ENCODE measurements at places on chromosomes 16 and 17.

DNA sequence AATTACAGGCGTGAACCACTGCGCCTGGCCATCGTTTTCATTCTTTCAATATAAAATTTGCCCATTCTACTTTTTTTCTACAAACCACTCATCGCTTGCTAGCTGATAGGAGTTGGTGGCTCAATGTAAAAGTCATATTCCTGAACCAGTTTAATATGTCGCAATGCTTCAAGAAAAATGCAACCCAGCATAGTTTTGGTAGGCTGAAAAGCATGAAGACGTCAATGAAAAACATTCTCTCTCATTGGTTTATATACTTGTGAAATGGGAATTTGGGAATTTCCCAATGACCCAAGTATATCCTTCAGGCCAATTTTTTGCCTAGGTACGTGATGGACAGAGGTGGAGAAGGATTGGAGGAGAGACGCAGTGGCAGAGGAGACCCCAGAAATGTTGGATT, 26.9 kb downstream of the USP43 start:
- no peak overlapping the region for H3K27ac ChIP-seq
- H3K4me3 ChIP-seq = no peak overlapping the region
- no peaks in the 10 kb centered on the region for H3K4me1 ChIP-seq
- H3K36me3 ChIP-seq = no peaks in the 10 kb centered on the region
- no peak for DNase-seq
- peaks cover 4% of the 10 kb centered on the region for H3K27me3 ChIP-seq

DNA sequence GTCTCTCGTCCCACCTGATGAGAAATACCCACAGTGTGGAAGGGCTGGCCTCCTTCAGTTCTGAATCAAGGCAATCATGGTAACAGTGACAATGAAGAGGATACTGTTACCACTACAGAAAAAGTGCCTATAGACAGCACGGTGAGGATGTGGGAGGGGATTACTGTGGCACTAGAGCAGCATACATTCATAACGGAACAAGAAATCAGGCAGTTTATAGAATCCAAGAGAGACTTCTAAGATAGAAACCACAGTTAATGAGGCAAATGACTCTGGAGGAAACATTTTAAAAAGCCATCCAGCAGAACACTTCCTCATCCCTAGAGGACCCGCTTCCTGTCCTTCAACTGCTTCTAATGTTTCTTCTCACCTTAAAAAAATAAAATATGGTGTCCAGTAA, 2.7 kb downstream of the RUSF1 start:
- no peak for DNase-seq
- H3K36me3 ChIP-seq = peaks cover 24% of the 10 kb centered on the region
- H3K27me3 ChIP-seq = no peaks in the 10 kb centered on the region
- H3K4me1 ChIP-seq = peaks cover 34% of the 10 kb centered on the region
- H3K4me3 ChIP-seq = no peak overlapping the region

DNA sequence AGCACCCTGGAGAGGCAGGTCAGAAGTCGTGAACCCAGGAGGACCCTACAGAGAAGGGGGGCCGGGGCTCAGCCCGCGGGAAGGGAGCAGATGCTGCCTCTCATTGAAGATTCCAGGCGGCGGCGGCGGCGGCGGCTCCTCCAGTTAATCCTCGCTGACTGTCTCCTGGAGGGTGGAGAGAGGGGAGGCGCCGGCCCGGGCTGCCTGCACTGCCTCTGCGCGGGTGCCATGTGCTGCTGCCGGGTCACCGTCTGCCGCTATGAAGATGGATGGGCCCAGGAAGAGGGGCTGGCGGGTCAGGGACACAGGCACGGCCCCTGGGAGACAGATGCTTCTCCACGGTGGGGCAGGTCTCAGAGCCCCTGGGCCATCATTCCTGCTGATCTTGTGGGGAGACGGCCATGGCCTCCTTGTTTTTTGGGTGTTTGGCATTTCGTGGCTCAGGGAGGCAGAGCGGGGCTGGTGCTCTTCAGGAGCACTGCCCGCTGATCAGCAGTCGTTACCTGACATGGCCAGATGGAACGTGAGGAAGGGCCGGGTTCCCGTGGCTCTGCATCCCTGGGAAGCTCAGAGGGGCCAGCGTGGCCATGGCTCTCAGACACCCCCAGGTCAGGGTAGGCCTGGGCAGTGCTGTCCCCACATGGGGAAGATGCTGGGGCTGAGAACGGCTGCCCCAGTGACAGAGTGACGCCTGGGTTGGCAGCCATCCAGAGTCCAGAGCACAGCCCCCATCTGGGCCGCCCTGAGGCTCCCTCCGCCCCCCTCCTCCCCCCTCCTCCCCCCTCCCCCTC, 36.1 kb downstream of the GINS2 start:
- DNase-seq = no peak
- H3K36me3 ChIP-seq = peaks cover 81% of the 10 kb centered on the region
- no peak overlapping the region for H3K4me3 ChIP-seq
- no peaks in the 10 kb centered on the region for H3K27me3 ChIP-seq
- 0 out of 2 replicates have a peak overlapping the region, but pooled peaks have one; percentile 40 for H3K27ac ChIP-seq
- no peaks in the 10 kb centered on the region for H3K4me1 ChIP-seq

DNA sequence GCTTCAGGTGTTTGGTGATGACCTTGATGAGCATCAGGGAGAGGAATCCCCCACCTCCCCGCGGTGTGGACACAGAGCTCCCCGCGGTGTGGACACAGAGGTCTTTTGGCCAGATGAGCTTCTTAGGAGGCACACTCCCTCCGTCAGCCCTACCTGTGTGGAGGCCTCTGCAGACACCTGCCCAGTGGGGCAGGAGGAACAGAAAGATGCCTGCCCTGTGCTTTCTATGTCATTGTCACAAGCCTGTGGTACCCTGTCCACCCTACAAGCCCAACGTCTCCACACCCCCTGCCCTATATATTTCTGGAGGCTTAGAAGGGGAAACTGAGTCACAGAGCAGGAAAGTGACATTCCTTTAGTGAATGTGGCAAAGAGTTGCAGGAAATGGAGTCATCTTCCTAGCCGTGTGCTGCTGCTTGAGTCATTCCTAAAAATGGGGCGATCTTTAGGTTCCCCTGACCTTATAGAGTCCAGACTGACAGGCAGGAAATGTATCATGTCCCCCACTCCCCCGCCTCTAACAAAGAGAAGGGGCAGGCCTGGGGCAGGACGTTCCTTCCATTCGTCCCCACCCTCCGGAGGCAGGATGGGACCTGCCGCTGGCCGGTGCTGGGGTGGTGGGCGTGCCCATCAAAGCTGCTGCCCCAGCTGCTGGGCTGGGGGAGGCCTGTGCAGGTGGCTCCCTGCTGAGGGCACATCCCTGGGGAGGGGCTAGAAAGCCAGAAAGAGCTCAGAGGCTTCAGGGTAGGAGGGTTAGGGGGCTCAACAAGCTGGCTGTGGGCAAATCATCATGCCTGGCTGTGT, 1.0 kb upstream of the C16orf74 start:
- H3K27ac ChIP-seq = no peak overlapping the region
- no peak overlapping the region for H3K4me3 ChIP-seq
- peaks cover 31% of the 10 kb centered on the region for H3K27me3 ChIP-seq
- H3K4me1 ChIP-seq = peaks cover 11% of the 10 kb centered on the region
- H3K36me3 ChIP-seq = no peaks in the 10 kb centered on the region

GRCh38 chr16:54242199-54242598, 44.4 kb downstream of the IRX3 start:
- no peak overlapping the region for H3K4me3 ChIP-seq
- no peaks in the 10 kb centered on the region for H3K27me3 ChIP-seq
- no peaks in the 10 kb centered on the region for H3K36me3 ChIP-seq
- H3K27ac ChIP-seq = peak overlapping the region; percentile 89
- H3K4me1 ChIP-seq = peaks cover 61% of the 10 kb centered on the region

GRCh38 chr17:70086516-70086915, 11.5 kb downstream of the KCNJ16 start:
- no peak for DNase-seq
- no peak overlapping the region for H3K27ac ChIP-seq
- H3K27me3 ChIP-seq = no peaks in the 10 kb centered on the region

GRCh38 chr17:64240261-64240740, 22.8 kb downstream of the TEX2 start:
- no peak for DNase-seq
- no peaks in the 10 kb centered on the region for H3K4me1 ChIP-seq
- no peak overlapping the region for H3K4me3 ChIP-seq
- H3K36me3 ChIP-seq = no peaks in the 10 kb centered on the region
- no peak overlapping the region for H3K27ac ChIP-seq

DNA sequence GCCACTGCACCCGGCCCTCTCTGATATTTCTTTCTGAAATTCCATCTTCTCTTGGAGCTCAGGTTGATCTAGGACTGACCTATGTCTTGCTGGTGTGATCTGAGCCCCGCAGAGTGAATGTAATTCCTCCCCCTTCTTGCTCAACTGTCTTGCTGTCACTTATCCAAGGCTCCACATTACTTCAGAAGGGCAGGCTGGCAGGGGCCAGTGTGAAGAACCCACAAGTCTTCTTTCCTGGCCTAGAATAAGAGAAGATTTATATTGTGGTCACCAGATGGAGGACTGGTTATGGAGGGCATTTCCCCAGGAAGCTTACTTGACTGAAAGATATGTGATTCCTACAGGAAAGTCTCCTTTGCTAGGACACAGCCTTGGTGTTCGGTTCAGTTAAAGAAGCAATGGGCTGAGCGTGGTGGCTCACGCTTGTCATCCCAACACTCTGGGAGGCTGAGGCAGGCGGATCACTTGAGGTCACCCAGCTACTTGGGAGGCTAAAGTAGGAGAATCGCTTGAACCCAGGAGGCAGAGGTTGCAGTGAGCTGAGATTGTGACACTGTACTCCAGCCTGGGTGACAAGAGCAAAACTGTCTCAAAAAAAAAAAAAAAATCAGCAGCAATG, 13.4 kb downstream of the ITGAL start:
- H3K4me3 ChIP-seq = no peak overlapping the region
- no peak for DNase-seq
- no peak overlapping the region for H3K27ac ChIP-seq
- H3K4me1 ChIP-seq = no peaks in the 10 kb centered on the region
- H3K36me3 ChIP-seq = peaks cover 4% of the 10 kb centered on the region
- H3K27me3 ChIP-seq = no peaks in the 10 kb centered on the region

GRCh38 chr17:371583-371982, 19.0 kb upstream of the RPH3AL start:
- no peaks in the 10 kb centered on the region for H3K27me3 ChIP-seq
- H3K4me1 ChIP-seq = no peaks in the 10 kb centered on the region
- H3K4me3 ChIP-seq = no peak overlapping the region
- H3K36me3 ChIP-seq = no peaks in the 10 kb centered on the region
- H3K27ac ChIP-seq = no peak overlapping the region

DNA sequence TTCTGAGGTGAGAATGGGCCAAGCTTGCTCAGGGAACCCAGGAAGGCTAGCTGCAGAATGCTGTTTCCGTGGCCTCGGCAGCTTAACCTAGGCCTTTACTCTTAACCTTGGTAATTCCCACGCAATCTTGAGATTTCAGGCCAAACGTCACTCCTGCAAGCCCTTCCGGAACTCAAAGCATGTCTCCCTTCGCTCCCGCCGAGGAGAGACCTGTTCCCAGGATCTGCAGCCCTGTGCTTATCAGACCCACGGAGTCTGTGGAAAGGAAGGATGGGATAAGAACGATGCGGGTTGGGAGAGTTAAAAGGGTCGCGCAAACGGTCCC, 524 bp upstream of the ZFP3 start:
- H3K4me3 ChIP-seq = no peak overlapping the region
- no peaks in the 10 kb centered on the region for H3K36me3 ChIP-seq

- no peak overlapping the region for H3K27ac ChIP-seq
- no peaks in the 10 kb centered on the region for H3K27me3 ChIP-seq
- H3K36me3 ChIP-seq = no peaks in the 10 kb centered on the region
- peaks cover 10% of the 10 kb centered on the region for H3K4me1 ChIP-seq
- H3K4me3 ChIP-seq = no peak overlapping the region
These were observed 20.5 kb downstream of the TMEM114 start for GRCh38 chr16:8569650-8570346.

GRCh38 chr17:1074886-1075605, 78.1 kb downstream of the TIMM22 start:
- no peak overlapping the region for H3K27ac ChIP-seq
- no peak overlapping the region for H3K4me3 ChIP-seq
- H3K4me1 ChIP-seq = no peaks in the 10 kb centered on the region
- DNase-seq = no peak
- no peaks in the 10 kb centered on the region for H3K27me3 ChIP-seq

GRCh38 chr16:71855937-71856662, 10.3 kb downstream of the ATXN1L start:
- peaks cover 9% of the 10 kb centered on the region for H3K4me1 ChIP-seq
- H3K36me3 ChIP-seq = peaks cover 61% of the 10 kb centered on the region
- H3K4me3 ChIP-seq = no peak overlapping the region
- DNase-seq = no peak
- no peak overlapping the region for H3K27ac ChIP-seq
- H3K27me3 ChIP-seq = no peaks in the 10 kb centered on the region

DNA sequence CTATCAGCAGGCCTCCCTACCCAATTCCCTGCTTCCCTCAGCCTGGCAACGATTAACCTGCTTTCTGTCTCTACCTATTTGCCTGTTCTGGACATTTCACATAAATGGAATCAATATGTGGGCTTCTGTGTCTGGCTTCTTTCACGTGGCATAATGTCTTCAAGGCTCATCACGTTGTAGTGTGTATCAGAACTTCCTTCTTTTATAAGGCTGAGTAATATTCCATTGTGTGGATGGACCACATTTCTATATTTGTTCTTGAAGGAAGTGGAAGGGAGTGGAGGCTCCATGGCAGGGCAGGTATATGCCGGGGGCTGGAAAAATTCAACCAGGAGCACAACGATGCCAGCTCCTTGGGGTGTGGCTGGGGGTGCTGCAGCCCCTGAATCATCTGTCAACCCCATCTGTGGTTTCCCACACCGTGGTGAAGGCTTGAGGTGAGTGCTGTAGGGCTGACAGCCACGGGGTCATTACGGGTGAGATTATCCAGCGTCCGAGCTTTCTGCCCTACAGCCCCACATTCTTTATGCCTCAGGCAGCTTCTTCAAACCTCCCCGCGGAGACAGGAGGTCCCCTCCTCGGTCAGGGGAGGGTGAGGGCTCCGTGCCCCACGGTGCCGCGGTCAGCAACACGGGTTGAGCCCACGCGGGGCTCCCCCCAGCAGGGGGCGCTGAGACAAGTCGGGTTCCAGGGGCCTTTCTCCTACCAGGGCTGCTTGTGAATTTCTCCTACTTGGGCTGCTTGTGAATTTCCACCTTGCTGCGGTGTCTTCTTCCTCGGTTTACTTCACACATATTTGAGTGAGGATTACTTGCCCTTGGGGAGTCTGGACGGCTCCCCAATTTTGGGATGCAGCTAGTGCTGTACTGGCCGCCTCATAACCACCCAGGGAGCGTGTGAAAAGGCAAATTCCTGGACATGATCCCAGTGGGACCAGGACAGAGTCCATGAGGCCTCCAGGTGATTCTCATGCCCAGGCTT, 18.3 kb upstream of the WFIKKN2 start:
- peak; percentile 43 for DNase-seq
- no peak overlapping the region for H3K4me3 ChIP-seq
- H3K27ac ChIP-seq = no peak overlapping the region
- H3K36me3 ChIP-seq = no peaks in the 10 kb centered on the region
- peaks cover 3% of the 10 kb centered on the region for H3K27me3 ChIP-seq
- H3K4me1 ChIP-seq = no peaks in the 10 kb centered on the region

- DNase-seq = no peak
- H3K27me3 ChIP-seq = peaks cover 7% of the 10 kb centered on the region
- no peak overlapping the region for H3K27ac ChIP-seq
- no peaks in the 10 kb centered on the region for H3K4me1 ChIP-seq
These were observed 19.0 kb downstream of the KCNG4 start for GRCh38 chr16:84220851-84221250.

Data from DND-41 (cell line).